ENCODE measurements at places on chromosomes 13 and 19. TPM values are rescaled to one million over a fixed set of nuclear protein-coding genes. Genes with fewer than 3 reads are reported as not detected.

- H3K27ac ChIP-seq, result no peak overlapping the region
- peaks cover 1% of the 10 kb centered on the region for H3K4me1 ChIP-seq
- no peaks in the 10 kb centered on the region for H3K36me3 ChIP-seq
- no peak overlapping the region for H3K4me3 ChIP-seq
- DNase-seq, result no peak
These were observed 37.1 kb downstream of the DZIP1 start for GRCh38 chr13:95607366-95607765.

Gene ACTMAP
- 7.0 TPM for total RNA-seq

Gene FCER2
- 2.3 TPM for total RNA-seq

DNA sequence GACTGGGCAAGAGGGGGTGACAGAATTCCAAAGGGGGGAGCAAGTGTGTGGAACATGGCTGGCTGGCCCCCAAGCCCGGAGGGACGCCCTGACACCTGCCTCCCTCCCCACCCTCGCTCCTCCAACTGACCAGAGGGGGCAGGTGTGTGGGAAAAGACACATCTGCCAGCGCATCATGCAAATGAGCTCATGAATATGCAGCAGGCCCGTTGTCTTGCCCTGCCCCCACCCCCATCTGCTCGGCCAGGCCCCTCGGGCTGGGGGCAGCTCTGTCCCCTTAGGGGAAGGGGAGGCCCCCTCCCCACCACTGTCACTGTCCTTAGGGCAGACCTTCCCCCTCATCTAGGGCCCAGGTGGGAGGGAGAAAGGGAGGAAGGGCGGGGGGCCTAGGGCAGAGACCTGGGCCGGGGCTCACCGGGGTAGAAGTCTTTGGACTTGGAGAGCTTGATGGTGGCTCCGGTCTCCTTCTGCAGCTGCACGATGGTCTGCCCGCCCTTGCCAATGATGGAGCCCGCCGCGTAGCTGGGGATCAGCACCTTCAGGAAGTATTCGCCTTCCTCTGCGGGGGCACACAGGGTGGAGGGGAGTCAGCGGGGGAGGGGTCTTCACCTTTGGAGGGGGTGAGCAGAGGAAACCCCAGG, 12.9 kb downstream of the NOVA2 start:
- H3K4me3 ChIP-seq, result no peak overlapping the region
- H3K4me1 ChIP-seq, result no peaks in the 10 kb centered on the region
- H3K27me3 ChIP-seq, result peaks cover 71% of the 10 kb centered on the region

All from naive thymus-derived CD8-positive, alpha-beta T cell (primary cell).